Fibroblast of skin of scalp (primary cell): ENCODE measurements at places on chromosomes 7 and 10.
A peak's percentile ranks its signal among the peaks of the same experiment; 100 is the strongest.

GRCh38 chr7:79548727-79549126 is 95.3 kb upstream of the MAGI2 start:
- peak; percentile 4 for DNase-seq

GRCh38 chr7:138370956-138371355 is 89.1 kb upstream of the TRIM24 start:
- DNase-seq: no peak

DNA sequence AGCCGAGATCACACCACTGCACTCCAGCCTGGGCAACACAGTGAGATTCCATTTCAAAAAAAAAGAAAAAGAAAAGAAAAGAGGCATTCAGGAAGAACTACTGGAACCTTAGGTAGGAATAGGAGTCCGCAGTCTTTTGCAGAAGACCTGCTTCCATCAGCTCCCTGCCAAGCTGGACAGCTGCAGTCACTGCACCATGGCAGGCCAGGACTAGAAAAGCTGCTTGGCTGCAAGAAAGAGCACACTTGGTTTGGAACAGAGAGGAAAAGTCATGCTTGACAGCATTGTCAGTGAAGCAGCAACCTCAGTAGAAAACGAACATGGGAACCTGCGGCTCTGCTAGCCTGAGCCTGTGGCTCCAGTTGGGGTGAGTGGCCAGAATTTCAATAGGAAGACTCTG is 104.3 kb downstream of the MARCHF5 start:
- no peak for DNase-seq

DNA sequence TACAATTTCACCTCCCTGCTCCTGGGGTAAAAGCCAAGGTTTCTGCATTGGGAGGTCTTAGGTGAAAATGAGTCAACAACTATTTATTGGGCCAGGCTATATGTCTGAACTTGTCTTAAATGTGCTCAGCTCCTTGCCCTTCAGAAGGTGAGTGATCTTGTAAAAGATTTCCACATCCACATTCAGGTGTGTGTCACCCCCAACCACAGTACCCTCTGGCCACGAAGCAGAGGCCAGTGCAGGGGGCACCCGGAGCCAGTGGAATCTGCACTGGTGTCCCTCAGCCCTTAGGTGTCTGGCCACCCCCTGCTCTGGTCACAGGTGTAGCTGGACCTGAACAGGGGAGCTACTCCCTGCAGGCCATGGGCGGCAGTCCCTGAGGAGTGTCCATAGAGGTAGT is 198.5 kb downstream of the PAXIP1 start:
- no peak for DNase-seq

DNA sequence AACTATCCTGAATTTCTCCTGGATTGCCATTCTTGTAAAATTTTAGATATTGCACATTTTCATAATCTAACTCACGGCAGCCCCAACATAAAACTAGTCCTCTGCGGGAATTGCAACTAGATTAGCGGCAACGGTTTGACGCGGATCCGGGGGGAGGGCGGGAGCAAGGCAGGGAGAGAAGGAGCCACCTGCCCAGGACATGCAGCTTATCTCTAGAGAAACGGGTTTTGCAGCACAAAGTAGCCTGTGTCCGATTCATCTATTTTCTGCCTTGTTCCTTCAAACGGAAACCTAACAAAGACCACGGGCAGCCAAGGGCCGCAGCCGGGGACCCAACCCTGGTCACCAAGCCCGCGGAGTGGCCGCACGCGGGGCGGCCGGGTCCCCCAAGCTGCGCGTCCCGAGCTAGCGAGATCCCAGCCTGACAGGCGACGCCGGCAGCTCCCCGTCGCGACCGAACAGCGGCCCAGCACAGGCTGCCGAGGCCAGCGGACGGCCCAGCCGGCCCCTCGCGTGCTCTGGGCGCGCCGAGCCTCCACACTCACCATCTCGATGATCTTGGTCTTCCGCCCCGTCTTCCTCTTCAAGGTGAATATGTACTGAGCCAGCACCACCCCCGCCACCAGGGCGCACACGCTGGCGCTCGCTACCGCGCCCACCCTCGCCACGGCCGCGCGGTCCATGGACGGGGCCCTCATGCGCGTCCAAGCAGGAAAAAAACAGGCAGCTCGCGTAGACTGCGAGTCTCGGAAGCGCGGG is at the start of gene NT5C3A:
Gene NT5C3A (minus strand): TSS at position 754 of the 759 bp plus-strand sequence. CDS start 71 bp downstream, at position 683.
- peak; percentile 4 for DNase-seq

DNA sequence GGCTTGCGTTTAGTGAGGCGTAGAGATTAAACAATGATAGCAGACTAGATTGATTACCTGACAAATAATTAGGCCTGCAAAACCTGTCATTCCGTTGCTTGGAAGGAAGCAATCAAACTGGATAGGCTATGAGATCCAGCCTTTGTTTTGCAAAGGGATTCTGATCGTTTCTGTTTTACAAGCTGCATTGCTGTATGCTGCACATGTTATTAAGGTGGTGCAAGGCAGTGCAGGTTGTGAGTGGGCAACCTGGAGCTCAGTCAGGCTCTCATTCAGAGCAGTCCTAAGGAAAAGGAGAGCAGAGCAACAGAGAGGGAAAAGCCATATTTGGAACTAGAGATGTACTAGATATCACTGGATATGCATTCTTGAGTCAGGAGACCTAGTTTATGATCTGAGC is 6.9 kb upstream of the NOBOX start:
- no peak for DNase-seq

GRCh38 chr10:836782-837181 is 94.7 kb downstream of the LARP4B start:
- no peak for DNase-seq

GRCh38 chr7:41206267-41206666 is 496.6 kb downstream of the INHBA start:
- DNase-seq: no peak

DNA sequence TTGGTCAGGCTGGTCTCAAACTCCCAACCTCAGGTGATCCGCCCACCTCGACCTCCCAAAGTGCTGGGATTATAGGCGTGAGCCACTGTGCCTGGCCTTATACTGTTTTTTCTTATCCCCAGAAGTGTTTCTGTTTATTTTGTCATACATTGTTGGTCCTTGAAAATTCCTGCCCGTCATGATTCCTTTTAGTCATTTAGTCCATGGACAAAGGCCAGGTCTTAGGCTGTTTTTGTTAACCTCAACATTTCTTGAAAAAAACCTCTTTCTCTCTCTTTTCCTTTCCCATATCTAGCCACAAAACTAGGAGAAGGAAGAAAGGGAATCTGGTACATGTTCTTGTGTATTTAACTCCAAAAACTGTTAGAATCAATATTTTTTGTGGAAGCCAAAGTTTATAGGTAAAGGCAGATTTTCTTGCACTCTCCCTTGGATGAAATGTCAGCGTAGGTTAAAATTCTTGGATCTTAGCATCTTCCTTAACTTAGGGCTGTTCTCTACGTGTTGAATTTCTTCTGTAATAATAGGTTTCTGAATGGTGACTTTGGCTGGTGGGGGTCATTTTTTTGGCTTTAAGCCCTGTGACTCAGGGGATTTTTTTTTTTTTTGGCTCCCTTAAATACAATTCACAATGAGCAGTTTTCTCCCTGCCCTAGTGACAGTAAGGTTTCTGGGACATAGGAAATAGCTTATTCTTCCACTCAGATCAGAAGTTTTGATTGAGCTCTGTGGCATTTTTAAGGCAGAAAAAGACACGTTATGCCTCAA is 500.8 kb downstream of the AUTS2 start:
- peak; percentile 23 for DNase-seq

DNA sequence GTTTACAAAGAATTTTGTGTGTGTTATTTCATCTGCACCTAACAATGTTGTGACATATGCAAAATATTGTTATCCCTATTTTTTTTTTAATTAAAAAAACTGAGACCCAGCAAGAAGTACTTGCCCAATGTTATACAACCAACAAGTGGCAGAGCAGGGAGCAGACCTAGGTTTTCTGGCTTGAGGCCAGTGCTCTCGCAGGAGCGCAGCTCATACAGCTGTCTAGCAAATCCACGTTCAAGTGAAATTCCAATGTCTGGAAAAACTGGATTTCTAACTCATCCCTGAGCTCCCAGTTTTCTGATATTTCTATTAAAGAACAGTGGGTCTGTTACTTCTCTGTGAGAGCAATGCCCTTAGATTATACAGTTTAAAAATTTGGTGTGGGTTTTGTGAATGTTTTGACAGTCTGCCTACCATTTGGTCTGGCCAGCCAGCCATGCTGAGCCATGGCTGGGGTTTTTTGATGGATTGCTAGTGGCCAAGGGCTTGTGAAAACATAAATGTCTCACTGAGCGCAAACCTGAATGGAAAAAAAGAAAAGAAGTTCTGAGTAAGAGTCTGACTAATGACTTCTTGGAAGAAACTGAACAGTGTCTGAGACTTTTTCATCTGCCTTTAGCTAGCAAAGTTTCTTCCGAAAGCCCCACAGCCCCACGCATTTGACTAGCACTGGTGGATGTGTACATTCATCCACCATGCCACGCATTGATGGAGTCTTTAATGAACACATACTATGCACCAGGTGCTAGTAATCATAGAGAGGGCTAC is 15.4 kb upstream of the PRF1 start:
- peak; percentile 63 for DNase-seq

GRCh38 chr7:70242826-70243225 is 644.6 kb downstream of the AUTS2 start:
- no peak for DNase-seq

GRCh38 chr7:158077151-158077840 is 510.3 kb downstream of the PTPRN2 start:
- no peak for DNase-seq

DNA sequence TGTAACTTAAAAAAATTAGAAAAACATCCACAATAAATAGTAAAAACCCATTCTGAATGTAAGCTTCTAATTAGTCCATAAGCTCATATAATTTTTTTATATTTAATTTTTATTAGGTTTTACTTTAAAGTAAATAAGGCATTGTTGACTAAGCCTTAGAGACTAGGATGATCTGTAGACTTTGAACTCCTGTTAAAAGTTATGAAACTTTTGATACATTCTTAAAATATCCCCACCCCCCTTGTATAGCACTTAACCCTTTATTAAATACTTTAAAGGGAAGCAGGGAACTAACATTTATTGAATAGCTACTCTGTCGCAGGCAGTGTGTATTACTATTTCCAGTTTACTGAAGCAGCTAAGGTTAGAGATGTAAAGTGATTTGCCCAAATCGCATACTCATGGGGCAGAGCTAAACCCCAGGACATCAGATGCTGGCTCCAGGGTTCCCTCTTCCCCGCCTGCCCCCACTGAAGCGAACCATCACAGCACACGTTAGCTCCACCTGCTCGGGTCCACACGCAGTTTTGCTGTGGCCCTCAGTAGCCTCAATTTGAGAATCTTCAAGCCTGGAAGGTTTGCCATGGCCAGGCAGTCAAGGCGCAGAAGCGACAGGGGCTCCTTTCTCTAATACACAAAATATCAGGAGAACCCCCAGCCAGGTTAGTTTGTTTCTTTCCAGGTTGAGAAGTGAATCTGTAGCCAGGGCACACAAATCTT is 762 bp downstream of the PON1 start:
- no peak for DNase-seq

DNA sequence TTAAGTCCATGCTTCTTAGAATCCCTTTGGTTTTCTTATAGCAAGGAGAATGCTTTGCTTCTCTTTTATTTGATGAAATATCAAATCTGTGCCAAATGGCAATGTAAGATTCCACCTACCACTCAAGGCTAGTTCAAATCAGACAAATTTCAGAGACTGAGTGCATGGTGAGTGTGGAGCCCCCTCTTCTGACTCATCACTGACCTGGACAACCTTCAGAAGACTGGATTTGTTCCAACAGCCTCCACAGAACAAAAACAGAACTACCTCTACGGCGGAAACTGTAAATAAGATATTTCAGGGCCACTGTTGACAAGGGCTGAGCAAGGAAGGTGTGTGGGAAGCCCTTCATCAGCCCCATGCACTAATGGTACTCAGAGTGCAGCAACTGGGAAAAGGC is 21.1 kb downstream of the NCAPG2 start:
- no peak for DNase-seq

GRCh38 chr7:125878235-125878956 is 948.8 kb upstream of the POT1 start:
- no peak for DNase-seq
